ENCODE measurements at places on chromosomes 12 and 14.

DNA sequence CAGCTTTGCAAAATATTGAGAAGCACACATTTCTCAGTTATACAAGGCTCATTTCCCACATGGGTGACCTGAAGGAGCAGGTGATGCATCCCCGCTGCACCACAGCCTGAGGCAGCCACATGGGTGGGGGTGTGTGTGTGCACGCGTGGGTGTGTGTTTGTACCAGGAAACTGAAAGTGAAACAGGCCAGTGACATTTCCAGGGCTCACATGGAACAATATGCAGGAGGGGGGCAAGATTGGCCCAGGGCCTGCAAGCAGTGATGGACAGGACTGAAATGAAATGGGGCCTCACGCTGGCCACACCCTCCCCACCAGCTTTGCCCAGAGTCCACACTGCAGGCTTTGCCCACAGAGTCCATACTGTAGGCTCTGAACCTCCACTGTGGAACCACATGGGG lies 154.2 kb upstream of the PARP11 start:
- no peak for DNase-seq

GRCh38 chr12:69241438-69242092 lies 2.2 kb downstream of the CPSF6 start:
- DNase-seq: no peak

DNA sequence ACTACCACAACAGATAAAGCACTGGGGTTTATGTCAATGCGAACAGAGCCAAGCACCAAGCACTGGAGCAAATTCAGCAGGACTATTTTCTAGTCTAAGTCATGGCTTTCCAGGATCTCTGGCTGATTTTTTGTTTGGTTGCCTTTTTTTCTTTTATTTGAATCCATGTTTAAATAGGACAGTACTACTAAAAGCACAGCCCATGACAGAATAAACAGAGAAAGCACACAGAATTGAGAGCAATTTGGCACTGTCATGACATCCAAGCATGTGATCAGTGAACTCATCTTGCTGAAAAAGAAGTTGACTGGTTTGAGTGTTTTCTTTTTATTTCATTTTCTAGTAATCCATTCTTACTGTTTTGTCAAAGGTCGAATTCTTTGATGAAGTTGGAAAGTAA lies 23.1 kb upstream of the RERG start:
- no peak for DNase-seq

- no peak for DNase-seq
Measured at GRCh38 chr12:16949371-16949770, 343.4 kb upstream of the LMO3 start.

DNA sequence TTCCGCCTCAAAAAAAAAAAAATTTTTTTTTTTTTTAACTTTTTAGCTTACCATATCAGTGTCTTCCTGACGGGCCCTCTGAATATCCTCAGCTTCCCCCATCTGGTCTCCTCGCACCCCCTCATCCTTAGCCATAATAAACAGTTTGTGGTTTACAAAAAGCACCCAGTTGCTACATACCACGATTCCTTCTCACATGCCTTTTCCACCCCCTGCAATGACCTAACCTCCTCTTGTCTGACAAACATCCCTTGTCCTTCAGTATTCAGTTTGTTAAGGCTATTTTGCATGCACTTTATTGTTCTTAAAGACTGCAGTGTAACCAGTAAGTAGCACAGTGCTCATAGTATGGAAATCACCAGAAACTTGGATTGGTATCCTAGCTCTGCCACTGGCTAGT lies 88.5 kb downstream of the PPM1H start:
- no peak for DNase-seq

DNA sequence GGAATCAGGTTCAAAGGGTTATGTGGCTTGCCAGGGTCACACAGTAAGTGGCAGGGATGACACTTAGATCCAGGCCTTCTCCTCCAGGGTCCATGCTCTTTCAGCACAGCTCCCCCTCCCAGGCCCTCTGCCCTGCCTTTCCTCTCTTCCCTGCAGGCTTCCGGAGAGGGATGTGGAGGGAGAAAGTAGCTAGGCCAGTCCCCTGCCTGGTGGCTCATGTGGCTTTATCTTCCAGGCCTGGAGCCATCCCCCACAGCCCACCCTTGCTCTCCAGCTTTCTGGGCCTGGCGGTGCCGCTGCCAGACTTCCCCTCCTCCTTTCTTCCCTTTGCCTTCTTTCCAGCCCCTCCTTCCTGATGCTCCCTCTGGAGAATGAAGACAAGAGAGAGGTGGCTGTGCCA lies 1.7 kb downstream of the PSMB11 start:
- DNase-seq: no peak

GRCh38 chr12:39062266-39062996 lies 157.0 kb upstream of the CPNE8 start:
- DNase-seq: no peak

GRCh38 chr14:23442721-23443356 lies 7.4 kb upstream of the MYH7 start:
- no peak for DNase-seq

GRCh38 chr12:64124511-64125197 lies 97.4 kb downstream of the KICS2 start:
- no peak for DNase-seq

- no peak for DNase-seq
Measured at GRCh38 chr14:99116741-99117295, 155.2 kb downstream of the BCL11B start.

GRCh38 chr12:22491034-22491433 lies 53.3 kb downstream of the C2CD5 start:
- DNase-seq: no peak

DNA sequence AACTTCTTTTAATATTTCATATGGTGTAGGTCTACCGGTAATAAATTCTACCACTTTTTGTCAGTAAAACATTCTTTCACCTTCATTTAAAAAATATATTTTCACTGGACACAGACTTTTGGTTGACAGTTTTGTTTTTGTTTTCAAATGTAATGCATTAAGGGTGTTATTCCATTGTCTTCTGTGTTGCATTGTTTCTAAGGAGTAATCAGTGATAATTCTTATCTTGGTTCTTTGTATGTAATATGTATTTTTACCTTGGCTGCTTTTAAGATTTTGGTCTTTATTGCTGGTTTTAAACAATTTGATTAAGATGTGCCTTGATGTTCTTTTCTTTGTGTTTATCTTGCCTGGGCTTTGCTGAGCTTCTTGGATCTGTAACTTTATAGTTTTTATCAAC lies 4.1 kb downstream of the MAP1LC3B2 start:
- DNase-seq: no peak

DNA sequence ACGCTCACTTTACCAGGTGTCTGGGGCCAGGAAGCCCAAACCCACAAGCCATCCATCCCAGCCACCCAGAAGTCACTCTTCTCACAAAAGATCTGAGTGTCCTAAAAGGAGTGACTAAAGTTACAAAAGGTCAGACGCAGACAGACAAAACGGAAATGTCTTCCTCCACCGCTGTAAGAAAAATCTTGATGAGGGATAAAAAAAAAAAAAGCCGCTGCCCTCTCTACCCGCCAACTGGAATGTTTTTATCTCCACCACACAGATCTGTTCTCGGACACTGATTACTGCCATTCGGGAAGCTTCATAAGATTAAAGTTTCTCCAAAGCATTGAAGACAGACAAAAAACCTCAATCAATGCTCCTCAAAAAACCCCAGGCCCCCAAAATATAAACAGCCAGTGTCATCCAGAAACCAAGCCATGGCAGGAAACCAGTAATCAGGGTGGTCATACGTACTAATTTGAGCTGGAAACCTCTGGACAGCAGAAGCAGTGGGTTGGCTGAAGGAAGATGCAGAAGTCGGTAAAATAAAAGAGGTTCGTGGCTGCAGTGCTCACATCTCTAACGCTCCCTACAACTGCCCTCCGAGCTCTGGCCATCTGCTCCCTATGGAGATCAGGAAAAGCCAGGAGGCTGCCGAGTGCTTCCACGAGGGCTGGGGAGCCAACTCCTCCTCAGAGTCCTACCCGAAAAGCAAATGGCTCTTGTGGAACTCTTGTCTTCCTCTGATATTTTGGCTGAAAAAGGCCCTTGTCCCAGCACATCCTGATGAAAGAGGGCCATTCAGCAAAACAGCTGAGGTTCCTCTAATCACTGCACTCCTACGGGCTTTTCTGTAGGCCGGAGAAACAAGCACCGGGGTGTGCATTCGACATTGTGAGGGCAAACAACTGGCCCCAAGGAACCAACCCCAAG lies 30.3 kb downstream of the SSH1 start:
- DNase-seq: no peak

DNA sequence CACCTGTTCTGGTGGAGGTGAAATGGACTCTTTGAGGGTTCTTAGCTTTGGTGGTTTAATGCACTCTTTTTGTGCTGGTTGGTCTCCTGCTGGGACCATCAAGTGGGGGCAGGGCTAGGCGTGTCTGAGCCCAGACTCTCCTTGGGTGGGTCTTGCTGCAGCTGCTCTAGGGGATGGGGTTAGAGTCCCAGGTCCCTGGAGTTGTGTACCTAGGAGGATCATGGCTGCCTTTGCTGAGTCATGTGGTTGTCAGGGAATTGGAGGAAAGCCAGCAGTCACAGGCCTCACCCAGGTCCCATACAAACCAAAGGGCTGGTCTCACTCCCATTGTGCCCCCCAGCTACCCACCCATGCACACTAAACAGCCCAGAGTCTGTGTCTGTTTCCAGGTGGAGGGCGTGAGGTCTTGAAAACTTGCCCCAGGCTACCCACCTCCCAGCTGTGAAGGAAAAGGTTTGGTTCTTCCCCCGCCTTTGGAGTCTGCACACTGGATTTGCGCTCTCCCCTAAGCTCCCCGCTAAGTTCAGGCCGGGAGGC lies 387.7 kb downstream of the TMTC2 start:
- DNase-seq: no peak

GRCh38 chr12:3658327-3659163 lies 94.4 kb downstream of the CRACR2A start:
- no peak for DNase-seq

DNA sequence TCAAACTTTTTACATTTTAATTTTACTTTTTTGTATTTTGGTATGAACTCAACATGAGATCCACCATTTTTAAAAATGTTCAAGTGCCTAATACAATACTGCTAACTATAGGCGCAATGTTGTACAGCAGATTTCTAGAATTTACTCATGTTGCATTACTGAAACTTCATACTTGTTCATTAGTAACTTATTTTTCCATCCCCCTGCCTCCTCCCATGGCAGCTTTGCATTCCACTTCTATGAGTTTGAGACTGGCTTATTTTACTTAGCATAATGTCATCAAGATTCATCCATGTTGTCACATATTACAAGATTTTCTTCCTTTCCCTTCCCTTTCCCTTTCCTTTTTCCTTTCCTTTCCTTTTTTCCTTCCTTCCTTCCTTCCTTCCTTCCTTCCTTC lies 825.9 kb downstream of the SLC16A7 start:
- DNase-seq: no peak

- no peak for DNase-seq
Measured at GRCh38 chr12:99151744-99152143, 495.8 kb upstream of the GARIN6 start.

GRCh38 chr12:3225154-3225795 lies 148.1 kb downstream of the TSPAN9 start:
- DNase-seq: no peak

DNA sequence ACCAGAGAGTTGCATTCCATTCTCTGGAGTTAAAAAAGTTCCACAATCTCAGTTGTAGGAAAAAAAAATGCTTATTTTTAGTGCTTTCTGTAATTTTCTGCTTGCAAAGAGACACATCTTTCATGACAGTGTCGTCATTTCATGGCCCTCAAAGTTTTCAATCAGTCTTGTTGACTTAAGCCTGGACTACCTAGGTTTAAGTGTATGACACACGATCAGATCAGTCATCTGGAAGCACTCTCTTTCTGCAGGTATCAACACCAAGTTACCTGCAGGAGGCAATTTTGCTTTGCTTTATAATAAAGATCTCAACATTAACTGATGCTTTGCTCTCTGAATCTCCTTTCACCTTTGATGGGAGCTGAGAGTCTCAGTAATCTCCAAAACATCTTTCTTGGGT lies 251.6 kb downstream of the BCAT1 start:
- DNase-seq: no peak

DNA sequence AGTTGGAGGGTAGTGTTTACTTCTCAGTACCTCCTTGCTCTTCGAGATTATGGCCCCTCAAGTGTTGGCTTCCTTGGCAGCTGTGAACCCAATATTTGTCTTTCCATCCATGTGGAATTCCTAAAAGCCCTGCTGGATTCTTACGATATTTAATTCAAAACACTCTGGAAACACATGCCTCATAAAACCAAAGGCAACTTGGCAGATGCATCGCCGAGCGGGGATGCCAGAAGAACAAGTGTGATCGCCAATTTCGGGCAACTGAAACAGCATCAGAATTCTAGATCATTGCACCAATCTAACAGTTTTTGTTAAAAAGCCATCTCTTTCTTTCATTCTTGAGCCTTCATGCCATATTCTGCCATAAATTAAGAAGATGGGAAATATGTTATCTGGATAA lies 934.4 kb downstream of the AACS start:
- DNase-seq: no peak

DNA sequence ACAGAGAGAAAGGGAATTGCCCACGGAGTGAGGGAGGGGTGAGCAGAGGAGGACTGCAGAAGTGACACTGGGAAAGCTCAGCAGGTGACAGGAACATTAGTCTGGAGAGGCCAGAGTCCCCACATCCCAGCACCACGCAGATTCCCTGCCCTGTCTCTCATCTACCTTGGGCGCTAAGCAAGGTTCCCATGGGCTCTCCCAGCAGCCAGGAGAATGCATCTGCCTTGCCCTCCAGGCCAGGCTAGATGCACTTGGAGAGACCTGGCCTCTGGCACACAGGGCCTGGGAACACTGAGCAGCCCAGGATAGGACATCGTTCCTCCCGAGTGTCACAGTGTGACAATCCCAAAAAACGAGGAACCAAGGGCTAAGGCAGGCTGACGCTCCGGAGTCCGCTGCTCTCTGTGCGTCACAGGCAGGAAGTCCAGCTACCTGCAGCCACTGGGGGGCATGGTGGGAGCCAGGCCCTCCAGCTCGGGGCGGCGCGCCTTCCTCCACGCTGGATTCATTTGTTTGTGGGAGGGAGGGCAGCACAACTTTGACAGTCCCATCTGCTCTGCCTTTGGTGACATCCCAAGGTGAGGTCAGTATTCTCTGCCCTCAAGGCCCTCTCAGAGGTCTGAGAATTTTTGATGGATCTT lies 5.4 kb upstream of the NGB start:
- no peak for DNase-seq
